ENCODE measurements at places on chromosomes 2 and 18.

DNA sequence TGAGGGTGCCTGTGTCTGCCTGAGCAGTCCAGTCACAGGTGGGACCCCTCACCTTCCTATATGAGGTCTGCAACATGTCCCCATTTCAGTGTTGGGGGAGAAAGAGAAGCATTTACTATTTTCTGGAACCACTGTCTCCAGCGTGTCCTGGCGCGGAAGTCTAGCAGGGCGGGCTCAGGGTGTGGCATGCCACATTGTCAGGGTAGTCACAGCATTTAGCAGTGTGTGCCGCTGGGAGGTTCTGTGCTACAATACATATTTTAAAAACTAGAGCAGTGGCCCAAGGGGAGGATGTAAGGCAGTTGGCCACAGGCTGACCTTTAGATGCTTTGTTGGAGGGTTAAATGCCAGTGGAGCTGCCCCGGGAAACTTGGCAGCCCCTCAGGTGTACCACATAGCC, 12.5 kb downstream of the UBE2F start:
- no peak for DNase-seq

GRCh38 chr18:60812921-60813320, 440.3 kb upstream of the MC4R start:
- DNase-seq = no peak

- no peak for DNase-seq
Measured at GRCh38 chr2:15284614-15285013, 276.5 kb downstream of the NBAS start.

DNA sequence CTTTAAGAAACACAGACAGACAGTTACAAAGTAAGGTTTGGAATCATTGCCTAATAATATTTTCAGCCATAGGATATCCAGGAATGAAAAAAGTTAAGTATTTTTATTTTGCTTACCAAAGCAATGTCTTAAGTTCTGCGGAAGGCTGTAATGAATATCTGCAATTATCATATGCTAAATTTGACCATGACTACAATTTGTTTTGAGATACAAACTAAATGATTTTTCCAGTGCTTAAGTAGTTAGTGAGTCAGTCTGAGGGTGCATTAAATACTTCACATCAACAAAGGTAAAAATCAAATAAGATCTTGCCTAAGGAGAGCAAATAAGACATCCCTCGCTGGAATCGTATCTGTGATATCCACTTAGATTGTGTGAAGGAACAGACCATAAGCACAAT, 250.0 kb downstream of the CD226 start:
- no peak for DNase-seq

- no peak for DNase-seq
Measured at GRCh38 chr18:58992301-58993231, 127.9 kb downstream of the ZNF532 start.

DNA sequence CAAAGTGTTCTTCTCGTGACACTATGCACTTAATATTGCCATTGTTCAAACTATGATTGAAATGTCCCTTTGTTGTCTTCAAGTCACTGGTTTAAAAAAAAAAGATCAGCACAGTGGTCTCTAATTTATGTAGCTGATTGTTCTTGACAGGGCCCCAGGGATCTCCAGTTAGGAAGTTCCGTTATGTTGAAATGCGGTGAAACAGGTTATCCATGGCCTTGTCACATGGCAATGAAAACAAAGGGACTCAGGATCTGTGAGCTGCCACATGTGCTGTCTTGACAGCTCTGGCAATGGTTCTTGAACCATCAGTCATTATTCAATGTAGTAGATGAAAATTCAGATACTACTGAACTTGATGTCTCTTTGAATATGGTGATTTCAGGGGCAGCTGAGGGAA, 147.4 kb downstream of the SETBP1 start:
- no peak for DNase-seq

DNA sequence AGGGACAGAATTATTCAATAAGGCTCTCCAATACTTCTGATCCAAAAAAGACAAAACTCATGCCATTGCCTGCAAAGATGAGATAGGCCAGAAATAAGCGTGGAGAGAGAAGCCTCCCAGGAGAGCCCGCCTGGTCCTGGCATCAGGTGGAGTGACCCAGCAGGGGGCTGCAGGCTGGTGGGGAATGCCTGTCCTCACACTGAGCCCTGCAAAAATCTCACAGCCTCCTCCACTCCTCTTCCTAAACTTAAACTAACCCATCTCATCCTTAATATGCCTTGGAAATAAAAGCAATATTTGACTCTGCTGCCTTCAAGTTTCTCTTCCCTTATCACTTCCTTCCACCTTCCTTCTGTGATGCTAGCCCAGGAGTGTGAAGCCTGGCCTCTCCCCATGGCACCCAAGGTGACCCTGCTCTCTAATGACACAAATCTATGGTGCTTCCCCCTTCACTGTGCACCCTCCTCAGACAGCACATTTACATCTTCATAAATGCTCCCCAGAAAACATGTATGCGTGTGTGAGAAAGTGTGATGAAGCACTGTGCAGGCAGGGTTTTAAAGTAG, 218.4 kb downstream of the ANAPC1 start:
- DNase-seq = no peak

GRCh38 chr2:202114291-202114690, 41.2 kb downstream of the KIAA2012 start:
- DNase-seq = no peak

DNA sequence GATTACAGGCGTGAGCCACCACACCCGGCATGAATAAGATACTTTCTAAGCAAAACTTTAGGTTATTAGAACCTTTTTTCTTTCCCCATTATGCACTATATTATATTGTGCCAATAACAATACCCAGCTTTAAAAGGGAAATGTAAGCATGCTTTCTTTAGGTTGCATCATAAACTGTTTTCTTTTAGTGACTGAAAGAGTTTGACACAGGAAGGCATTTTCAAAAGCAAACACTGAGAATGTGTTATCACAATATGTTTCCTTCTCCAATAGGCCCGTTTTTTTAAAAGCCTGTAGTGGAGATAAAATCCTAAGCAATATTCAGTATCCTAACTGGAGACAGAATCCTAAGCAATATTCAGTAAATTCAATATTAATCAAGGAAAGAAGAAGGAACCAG, 16.7 kb upstream of the EPB41L5 start:
- DNase-seq = no peak

GRCh38 chr2:146414456-146414855, 1430.4 kb upstream of the ACVR2A start:
- DNase-seq = no peak

DNA sequence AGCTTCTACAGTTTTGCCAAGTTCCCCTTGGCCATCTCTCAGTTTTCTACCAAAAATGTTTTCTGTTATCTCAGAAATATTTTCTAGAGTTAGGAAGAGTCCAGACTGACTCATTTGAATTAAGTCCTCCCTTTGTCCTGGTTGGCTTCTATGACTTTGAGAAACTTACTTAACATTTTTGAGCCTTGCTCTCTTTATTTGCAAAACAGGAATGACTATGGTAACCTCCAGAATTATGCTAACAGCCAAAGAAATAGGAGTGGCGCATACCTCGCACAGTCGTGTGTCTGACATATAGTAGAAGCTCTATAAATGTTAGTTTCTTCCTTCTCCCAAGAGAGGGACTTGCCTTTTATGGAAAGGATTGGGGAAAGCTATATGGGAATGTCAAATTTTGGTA, 841.1 kb downstream of the TSN start:
- no peak for DNase-seq

DNA sequence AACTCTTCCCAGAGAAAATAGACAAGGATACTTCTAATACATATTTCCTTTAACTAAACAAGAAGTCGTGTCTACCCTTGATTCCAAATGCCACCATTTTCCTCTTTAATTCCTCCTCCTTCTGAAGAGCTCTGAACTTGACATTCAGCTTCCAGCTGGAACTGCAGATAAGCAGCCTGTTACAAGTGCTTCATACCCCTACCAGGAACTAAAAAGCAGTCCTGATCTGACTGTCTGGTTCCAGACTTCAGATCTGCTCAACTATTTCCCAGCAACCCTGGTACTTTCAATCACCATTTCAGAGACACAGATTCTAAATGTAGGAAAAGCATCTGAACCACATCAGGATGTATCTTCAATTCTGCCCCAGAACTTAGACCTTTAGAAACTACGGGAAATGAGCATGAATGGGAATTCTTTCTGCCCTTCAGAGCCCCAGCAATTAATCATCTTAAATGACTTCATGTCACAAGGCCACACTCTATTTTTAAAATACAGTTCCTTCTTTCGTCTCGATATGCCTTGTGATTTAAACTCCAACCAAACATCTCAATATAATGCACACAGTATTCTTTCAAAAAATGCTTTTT, 159.5 kb downstream of the L3MBTL4 start:
- no peak for DNase-seq

- DNase-seq = no peak
Measured at GRCh38 chr2:46964835-46965560, 49.4 kb upstream of the MCFD2 start.

DNA sequence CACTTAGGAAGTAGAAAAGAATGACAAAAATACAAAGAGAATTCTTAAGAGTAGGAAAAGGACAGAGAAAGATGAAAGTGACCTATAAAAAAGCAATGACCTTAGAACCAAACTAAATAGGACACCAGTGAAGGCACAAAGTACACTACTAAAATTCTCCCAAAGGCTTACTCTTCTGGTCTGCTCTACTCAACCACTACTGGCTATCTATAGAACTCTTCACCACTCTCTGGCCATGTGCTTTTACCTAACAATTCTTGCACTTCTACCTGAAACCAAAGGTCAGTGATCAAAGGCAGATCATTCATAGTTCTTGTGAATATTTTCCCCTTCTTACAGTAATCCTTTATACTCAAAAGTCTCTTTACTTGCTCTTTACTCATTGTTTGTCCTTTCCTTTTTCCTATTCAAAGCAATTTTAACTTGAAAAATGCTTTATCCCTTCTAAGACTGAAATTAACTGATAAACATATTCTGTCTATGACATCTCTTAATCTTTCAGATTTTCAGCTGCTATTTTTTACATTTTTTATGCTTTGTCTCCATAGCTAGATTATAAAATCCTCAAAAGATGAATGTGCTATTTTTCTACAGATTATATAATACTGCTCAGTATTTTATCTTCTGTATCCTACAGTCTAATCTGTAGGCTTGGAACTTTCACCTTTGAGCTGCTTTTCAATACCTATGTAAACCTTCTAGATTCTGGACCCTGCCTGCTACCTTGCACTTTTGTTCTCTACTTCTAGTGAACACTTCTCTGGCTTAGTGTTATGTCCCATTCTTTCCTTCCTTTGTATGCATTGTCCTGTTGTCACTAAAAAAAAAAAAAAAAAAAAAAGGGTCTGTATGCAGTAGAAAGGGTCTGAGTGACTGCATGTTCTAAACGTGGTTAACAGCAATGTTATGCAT, 64.6 kb downstream of the NCKAP1 start:
- DNase-seq = no peak

- no peak for DNase-seq
Measured at GRCh38 chr18:58671632-58672564, 633 bp downstream of the MALT1 start.

DNA sequence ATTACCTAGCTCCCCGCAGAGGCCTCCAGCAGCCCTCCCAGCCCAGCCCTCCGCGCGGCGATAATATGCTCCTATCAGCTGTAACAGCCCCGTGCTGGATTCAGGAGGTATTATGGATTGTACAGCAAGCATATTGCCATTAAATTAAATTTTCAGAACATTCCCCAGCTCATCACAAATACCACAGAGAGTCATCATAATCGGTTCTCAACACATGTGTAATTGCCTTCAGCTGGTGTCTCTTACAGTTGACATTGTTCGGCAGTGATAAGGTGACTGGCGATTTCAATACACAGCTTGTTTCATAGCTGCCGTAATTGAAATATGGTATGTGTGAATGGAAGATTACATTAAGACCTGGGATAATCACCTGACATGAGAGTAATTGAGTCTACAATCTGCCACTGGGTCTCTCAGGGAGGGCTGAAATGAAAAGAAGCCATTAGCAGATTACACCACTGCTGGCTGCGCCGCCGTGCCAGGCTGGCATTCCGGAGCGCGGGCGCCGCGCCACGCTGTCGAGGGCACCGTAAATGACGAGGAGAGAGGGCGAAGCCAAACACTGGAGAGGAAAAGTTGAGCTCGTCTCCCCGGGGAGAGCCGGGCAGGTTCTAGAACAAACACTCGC, 549.4 kb upstream of the SALL3 start:
- DNase-seq = no peak

- DNase-seq = no peak
Measured at GRCh38 chr2:69811018-69811417, 18.4 kb upstream of the GMCL1 start.

GRCh38 chr18:35478520-35479435, 19.0 kb downstream of the INO80C start:
- DNase-seq = no peak

DNA sequence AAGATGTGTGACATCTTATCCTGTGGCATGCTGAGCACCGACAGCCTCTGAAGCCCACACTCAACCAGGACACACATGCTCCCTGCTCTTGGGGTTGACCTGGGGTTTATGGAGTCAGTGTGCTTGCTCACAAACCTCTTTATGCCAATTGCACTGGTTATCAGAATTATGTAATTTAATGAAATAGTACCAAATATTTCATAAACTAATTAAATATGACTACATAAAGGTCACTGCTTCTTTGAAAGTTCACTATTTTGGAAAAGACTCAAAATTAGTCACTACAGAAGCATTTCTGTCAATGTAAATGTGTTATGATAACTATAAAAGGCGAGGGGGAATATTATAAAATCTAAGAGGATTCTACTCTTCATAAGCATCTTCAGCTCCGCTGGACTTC, 76.7 kb downstream of the FHOD3 start:
- DNase-seq = no peak

- DNase-seq = no peak
Measured at GRCh38 chr2:33559328-33559727, 39.8 kb downstream of the FAM98A start.

GRCh38 chr2:177604271-177605065, 211.9 kb downstream of the AGPS start:
- no peak for DNase-seq

DNA sequence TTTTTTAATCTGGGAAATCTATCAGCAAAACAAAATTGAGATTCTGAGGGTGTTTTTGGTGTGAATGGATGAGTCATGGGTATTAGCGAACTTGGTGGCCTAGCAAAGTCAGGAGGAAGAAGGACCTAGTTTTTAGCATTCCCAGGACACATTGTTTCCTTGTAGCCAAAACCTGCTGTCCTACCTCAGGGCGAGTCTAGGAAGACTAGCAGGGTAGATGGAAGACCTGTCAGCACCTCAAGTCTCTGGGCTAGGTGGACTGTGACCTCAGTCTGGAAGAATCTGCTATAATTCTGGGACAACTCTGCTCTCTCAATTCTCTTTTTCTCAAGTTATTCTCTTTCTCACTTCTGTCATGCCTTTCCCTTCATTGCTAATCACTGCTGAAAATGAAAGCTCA, 1399.3 kb upstream of the LRRTM1 start:
- DNase-seq = no peak

- DNase-seq = no peak
Measured at GRCh38 chr2:80255918-80256781, 48.4 kb downstream of the LRRTM1 start.

GRCh38 chr18:74625157-74625556, 27.5 kb downstream of the ZNF407 start:
- DNase-seq = no peak

DNA sequence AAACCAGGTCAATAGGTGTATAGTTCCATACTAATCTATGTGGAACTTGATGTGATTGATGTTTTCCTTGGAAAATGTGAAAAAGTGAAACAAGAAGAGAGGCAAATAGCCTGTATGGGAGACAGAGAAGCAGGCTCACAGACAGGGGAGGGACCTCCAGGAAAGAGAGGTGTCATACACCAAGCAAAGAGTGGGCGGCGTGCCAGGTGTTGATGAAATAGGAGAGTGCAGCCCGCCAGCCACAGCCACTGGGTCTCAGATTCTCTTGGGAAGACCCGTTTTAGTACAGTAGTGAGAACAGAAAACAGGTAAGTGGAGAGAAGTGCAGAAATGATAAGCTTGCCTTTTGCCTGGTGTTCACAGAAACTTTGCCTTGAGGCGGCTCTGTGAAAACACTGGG, 301.9 kb downstream of the ZNF407 start:
- no peak for DNase-seq
